ENCODE measurements at places on chromosomes 6 and 20.

DNA sequence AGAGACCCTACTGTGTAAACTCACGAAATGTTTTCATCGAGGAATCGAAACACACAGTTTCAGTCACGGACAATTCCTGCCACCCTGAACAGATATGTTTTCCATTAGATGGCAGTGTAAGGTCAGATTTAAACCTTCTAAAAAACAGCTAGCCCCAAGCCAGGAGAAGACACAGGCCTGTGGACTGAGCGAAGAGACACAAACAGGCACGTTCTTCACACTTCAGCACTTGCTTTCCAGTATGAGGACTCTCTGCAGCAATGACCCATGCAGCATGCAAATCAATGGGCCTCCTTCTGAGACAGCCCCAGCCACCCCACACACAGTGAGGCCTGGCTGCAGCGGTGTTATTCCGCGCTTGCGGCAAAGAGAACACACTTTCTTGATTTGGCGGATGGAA lies 31.9 kb downstream of the HUS1B start:
- DNase-seq, result no peak

DNA sequence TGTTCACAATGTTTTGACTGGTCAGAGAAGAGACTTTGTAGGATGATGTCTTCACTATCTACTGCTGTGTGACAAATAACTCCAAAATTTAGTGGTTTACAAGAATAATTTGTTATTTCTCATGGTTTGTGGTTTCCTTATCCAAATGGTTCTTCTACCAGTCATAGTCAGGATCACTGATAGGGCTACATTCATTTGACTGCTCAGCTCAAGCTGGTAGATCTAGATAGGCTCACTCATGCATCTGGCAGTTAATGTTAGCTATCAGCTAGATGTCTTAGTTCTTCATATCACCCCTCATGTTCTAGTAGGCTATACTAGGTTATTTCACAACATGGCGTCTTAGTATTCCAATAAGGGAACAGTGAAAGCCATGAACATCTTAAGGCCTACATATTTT lies 131.0 kb downstream of the ID4 start:
- no peak for DNase-seq

- DNase-seq, result peak; percentile 11
These were observed 235.1 kb upstream of the ZNF217 start for GRCh38 chr20:53828682-53829254.

- DNase-seq, result no peak
These were observed 33.2 kb downstream of the HLA-A start for GRCh38 chr6:29975561-29975907.

- peak; percentile 74 for DNase-seq
These were observed 41.4 kb upstream of the TMEM181 start for GRCh38 chr6:158518191-158519127.

DNA sequence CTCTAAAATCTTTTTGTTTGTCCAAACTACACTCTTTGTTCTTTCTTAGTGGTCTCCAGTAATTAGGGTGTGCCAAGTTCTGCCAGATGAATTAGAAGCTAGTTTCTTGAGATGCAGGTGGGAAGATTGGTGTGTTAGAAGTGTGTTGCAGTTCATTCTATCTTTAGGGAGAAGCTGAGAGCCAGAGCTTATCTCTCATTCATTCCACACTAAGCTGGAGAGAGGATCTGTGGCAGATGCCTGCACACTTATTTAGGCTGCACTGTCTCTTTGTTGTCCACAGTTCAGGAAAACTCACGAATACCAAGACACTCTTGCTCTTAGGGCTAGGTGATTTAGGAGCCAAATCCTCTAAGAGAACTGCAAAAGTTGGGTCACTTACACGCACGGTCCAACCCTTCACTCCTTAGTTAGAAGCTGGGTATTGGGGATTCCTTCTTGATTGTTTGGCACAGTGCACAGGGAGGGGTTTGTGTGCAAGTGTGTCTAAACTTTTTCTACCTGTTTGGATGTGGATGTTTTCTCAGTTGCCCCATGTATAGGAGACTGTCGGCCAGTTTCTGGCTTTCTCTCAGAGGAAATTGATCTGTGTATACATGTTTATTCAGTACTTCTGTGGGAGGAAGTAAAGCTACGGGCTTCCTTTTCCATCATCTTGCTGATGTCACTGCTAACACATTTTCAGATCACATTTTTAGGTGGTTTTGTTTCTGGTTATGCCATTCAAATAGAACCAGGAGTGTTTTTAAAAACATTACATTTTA lies 49.5 kb downstream of the SMAP1 start:
- no peak for DNase-seq

GRCh38 chr20:24027229-24027628 lies 38.6 kb upstream of the GGTLC1 start:
- DNase-seq, result no peak

- DNase-seq, result no peak
These were observed 356 bp upstream of the IRAK1BP1 start for GRCh38 chr6:78867020-78867369.

DNA sequence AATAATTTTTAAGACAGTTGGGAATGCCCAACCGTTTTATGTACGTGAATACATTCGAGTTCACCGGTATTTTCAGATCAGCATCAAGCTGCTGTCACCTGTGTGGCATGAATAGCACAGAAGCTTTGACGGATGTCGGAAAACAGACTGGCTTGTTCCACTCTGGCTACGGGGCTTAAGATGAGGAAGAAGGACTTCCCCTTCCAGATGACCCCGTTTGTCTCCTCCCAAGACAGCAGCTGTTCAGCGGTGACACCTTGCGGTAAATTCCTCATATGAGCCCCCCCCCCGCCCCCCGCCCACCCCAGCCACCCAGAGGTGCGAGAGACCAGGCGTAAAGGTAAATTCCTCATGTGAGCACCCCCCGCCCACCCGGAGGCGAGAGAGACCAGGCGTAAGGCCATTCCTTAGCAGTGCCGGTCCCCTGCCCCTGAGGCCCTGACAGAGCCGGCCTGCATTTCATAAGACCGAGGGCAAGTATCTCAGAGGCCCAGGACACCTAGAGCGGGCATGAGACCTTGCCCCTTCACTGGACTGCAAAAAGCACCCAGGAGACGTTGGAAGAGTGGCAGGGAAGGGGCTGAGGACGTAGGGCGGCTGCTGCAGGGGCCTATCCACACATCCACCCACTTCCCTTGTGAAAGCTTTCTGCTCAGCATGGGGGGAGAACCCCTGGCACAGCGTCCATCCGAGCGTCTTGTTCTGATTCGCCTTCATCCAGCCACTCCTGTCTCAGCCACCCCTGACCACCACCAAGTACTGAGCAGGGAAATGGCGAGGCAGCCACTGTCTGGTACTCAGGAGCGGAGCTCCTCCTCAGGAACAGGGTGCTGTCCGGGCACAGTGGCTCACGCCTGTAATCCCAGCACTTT lies 7.3 kb upstream of the PCMTD2 start:
- DNase-seq, result no peak

DNA sequence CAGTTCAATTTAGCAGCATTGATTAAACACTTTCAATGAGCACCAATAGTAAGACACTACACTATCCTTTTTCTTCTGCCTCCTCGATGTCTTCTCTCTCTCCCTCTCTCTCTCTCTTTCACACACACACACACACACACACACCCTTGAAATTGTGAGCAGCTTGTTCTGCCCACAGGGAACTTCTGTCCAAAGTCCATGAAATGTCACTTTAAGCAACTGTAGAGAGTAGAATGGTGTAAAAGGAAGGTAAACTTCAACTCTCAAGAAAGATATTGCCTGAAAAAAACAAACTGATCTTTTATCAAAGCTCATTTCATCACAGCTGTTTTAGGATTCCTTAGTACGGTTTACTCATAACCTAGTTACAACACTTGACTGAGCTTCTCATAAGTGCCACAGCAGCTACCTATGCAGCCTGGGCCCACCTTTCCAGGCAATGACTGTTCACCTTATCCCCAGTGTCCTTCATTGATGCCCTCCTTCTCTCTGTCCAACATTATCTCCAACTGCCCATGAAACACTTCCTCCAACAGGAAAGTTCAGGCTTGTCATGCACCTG lies 107.0 kb downstream of the TNFRSF21 start:
- DNase-seq, result no peak

- no peak for DNase-seq
These were observed 220.7 kb downstream of the UST start for GRCh38 chr6:148967541-148967956.

DNA sequence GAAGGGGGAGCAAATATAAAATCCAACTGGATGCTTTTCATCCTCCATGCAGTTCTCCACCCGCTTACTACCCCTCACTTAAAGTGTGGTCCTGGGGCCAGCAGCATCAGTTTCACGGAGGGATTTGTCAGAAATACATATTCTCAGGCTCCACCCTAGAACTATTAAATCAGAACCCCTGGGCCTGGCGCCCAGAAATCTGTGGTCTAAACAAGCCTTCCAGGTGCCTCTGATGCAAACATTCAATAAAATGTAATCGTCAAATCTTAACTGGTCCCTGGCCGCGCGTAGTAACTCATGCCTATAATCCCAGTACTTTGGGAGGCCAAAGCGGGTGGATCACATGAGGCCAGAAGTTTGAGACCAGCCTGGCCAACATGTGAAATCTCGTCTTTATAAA lies 47.7 kb downstream of the ATXN1 start:
- no peak for DNase-seq

- DNase-seq, result no peak
These were observed 39.8 kb downstream of the PRDM1 start for GRCh38 chr6:106125925-106126435.

DNA sequence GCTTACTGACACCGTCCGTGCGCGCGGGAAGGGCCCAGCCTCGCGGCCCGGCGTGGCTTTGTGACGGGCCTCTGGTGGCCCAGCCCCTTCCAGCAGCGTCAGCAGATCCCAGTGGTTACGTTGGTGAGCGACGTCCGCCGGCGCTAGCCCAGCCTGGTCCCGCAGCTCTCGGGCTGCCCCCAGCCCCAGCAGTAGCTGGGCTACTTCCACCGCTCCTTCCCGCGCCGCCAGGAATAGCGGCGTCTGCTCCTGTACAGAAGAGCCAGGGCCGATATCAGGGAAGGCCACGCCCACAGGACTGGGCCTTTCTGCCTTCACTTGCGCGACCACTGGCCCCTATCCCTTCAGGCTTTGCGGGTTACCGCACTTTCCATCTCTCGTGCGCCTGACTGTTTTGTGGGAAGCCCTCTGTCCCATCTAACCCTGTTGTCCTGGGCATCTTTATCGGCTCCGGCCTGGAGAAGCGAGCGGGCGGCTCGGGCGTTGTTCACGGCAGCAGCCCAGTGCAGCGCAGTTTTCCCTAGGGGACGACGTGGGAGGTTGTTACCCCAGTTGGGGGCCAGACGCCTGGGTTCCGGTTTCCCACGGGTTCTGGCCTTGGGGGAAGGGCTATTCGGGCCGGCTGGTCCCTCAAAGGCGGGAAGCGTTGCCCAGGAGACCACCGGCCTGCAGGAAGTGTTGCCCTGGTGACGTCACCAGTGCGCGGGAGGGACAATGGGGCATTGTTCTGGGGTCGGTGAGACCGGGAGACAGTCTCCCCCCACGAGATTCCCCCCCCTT lies 3.6 kb upstream of the GPSM3 start:
- peak; percentile 80 for DNase-seq

- DNase-seq, result no peak
These were observed 116.5 kb upstream of the ESR1 start for GRCh38 chr6:151690768-151691562.

DNA sequence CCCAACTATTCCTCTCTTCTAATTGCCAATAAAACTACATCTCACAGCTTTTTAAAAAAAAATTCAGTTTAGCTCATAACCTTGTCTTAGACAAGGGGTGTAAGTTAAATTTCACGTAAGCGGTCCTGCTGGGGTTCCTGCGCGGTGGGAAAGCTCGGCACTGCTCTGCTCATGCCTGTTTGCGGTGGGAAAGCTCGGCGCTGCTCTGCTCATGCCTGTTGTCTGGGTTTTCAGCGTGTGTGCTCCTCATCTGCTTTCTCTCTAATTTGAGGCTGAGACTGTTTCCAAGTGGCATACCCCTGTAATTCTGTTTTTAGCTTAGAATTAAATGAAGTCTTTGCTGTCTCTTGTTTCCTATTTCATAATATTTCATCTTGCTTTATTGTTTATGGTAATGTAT lies 18.6 kb downstream of the ARID1B start:
- DNase-seq, result no peak

DNA sequence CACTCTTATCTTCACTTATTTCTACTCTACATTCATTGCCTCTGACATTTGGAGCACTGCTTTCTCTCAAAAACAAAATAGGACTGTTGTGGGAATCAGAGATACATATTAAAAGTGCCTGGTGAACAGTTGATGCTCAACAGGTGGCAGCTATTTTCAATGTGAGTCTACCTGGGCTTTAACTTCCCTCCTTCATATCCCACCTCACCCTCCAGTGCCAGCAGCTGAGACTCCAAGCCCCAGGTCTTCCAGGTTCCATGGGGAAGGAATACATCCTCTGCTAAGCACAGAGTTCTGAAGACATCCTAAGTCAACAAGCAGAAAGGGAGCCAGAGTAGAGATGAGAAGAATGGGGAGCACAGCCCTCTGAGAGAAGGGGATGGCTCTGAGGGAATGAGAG lies 7.0 kb upstream of the FOXP4 start:
- no peak for DNase-seq

DNA sequence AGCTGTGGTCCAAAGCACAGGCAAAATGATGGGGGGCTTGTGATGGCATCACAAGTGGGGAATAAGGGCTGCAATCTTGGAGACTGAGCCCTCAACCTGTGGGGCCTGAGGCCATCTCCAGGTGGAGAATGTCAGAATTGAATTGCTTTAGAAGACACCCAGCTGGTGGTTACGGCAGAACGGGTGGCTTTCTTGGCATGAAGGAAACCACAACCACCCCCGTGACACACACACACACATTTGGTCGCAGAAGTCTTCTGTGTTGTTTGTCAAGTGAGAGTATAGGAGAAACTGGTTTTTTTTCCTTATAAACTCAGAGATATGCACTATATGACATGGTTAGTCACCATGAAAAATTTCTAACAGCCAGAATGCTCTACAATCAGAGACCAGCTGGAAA lies 139.5 kb upstream of the CDH4 start:
- no peak for DNase-seq

- no peak for DNase-seq
These were observed 616.4 kb upstream of the ARID1B start for GRCh38 chr6:156160795-156161165.

DNA sequence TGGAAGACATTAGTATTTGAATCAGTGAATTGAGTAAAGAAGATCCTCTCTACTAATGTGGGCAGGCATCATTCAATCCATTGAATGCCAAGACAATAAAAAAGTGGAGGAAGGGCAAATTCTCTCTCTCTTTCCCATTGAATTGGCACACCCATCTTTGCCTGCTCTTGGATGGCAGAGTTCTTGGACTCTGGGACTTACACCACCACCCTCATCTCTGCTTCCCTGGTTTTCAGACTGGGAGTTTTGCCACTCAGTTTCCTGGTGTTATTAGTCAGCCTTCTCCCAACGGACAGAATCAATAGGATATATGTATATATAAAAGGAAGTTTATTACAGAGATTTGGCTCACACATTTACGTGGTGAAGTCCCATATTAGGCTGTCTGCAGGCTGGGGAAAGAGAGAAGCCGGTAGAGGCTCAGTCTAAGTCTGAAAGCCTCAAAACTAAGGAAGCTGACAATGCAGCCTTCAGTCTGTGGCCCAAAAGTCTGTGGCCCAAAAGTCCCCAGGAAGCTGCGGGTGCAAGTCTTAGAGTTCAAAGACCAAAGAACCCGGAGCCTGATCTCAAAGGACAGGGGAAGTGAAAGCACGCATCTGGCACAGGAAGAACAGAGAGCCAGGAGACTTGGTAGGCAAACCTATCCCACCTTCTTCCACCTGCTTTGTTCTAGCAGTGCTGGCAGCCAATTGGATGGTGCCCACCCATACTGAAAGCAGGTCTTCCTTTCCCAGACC lies 64.4 kb downstream of the SMPDL3A start:
- no peak for DNase-seq

- DNase-seq, result no peak
These were observed 555 bp upstream of the ZBTB46 start for GRCh38 chr20:63831646-63831992.

- no peak for DNase-seq
These were observed 38.9 kb downstream of the CSNK2A1 start for GRCh38 chr20:504632-505075.
